Effector memory CD8-positive, alpha-beta T cell (primary cell): ENCODE measurements at places on chromosomes 3 and 15.

DNA sequence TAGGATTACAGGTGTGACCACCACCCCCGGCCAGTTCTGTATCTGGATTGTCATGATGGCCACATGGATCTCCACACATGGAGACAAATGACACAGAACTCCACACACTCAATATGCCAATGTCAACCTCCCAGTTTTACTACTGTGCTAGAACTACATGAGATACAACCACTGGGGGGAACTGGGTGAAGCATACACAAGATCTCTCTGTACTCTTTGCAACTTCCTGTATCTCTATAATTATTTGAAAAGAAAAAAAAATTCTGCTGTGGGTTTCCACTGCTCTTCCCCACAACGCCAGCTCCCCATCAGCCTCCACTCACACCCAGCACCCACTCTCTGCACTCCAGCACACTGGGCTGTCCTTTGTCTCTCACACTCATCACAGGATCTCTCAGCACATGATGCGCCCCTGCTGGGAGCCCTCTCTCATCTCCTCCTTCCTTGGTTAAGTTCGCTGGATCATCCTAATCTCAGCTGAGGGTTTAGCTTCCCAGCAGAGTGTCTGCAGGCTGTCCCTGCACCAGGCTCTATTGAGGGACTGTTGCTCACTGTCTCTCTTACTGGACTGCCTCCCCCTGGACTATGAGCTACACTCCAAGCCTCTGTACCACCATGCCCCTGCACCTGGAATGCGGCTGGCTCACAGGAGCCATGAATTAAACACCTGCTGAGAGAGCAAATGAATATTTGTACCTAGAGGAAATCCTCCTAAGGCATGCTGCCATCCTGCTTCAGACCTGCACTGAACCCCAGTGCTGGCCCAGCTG, 10.7 kb upstream of the RAB43 start:
- no peak for DNase-seq

- DNase-seq = no peak
Measured at GRCh38 chr3:557972-558371, 361.4 kb downstream of the CHL1 start.

- DNase-seq = no peak
Measured at GRCh38 chr15:94670438-94671034, 439.2 kb downstream of the MCTP2 start.

DNA sequence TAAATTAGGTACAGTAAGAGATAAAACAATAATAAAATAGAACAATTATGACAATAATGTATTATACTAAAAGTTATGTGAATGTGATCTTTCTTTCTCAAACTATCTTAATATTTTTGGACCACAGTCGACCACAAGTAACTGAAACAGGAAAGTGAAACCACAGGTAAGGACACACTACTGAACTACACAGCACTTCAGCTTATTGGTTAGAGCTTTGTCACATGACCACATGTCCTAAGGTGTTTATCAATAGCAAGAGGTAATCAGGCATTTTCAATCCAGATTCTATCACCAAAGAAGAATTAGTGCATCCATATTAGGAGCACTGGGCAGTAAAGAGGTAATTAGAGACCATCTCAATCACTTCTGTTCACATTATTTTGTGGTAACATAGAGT, 392.8 kb downstream of the RSL24D1 start:
- no peak for DNase-seq

- DNase-seq = no peak
Measured at GRCh38 chr3:194935061-194935460, 249.4 kb downstream of the FAM43A start.

- no peak for DNase-seq
Measured at GRCh38 chr3:169255511-169255910, 408.0 kb downstream of the MECOM start.

GRCh38 chr3:127026036-127026435, 43.1 kb downstream of the PLXNA1 start:
- DNase-seq = no peak

DNA sequence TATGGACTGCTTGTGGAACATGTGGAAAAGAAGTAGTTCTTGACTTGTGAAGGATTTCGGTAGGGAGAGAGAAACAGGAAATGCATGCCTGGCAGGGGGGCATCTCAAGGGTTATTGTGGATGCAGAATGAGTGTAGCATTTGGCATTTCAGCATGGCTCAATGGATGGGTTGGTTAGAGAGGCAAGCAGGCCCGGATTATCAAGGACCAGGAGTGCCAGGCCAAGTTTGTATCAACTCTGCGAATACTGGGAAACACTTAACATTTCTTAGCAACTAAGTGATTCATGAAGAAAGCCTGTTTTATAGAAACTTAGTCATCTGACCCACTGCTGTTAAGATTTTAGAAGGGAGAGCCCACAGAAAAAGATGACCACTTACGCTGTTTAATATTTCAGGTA, 33.6 kb downstream of the KIF15 start:
- DNase-seq = no peak

- DNase-seq = no peak
Measured at GRCh38 chr3:44160818-44161217, 80.9 kb upstream of the TOPAZ1 start.

DNA sequence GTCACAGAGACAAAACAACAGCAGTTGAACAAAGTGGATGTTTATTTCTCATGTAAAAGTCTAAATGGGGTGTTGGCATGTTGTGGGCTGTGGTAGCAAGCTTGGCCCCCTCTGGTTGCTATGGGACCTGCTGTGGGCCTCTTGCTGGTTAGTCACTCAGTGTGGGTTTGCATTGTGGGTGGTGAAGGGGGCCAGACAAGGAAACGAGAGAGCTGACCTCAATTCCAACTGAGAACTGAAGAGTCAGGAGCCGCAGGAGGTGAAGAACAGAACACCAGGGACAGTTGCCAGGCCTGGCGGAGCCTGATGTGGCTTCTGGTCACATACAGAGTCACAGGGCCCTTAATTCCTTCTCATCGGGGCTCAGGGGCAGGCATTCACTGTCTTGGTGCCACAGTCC, 1.9 kb upstream of the ADPGK start:
- DNase-seq = peak; percentile 71

DNA sequence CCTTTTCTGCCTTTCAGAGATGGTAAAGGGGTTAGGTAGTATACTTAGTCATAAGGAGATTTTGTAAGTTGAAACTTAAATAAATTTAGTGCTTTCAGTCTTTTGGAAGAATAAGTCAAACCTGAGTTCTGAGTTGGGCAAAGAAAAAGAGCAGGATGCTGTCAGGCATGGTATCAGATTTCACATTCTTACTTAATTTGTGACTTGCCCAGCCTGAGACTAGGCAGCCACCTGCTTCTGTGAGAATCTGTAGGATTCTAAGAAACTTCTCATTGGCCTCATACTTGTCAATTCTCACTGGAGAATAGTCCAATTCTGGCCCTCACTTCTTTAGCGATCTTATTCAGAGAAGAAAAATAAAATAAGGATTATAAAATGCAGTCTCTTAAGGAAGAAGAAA, 577.5 kb downstream of the DIPK2A start:
- no peak for DNase-seq

GRCh38 chr3:157618075-157618760, 115.0 kb upstream of the VEPH1 start:
- DNase-seq = no peak

GRCh38 chr3:13710251-13710650, 161.3 kb downstream of the FBLN2 start:
- no peak for DNase-seq

- DNase-seq = no peak
Measured at GRCh38 chr3:12483872-12484197, 445 bp upstream of the TSEN2 start.

GRCh38 chr3:112425858-112426750, 73.2 kb downstream of the BTLA start:
- no peak for DNase-seq

- DNase-seq = no peak
Measured at GRCh38 chr3:64080616-64081234, 57.4 kb upstream of the PSMD6 start.

DNA sequence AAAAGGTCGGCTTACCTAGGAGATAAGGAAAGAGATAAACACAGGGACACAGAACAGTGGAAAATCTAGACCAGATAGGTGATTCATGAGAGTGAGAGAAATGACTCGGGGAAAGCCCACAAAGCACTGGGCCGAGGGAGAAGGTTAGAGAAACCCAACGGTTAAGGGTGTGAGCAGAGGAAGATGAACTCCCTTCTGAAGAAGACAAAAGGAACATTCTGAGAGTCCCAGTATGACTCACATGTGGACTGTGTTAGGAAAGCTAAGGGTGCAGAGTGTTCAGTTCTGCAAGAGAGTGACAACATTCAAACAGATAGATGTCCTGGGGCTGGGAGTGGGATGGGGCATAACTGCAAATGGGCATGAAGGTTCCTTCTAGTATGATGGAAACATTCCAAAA, 83.0 kb downstream of the CNTN3 start:
- DNase-seq = no peak

- DNase-seq = no peak
Measured at GRCh38 chr3:114496874-114497273, 203.0 kb downstream of the TIGIT start.

GRCh38 chr3:59472541-59472940, 422.7 kb upstream of the CFAP20DC start:
- DNase-seq = no peak

DNA sequence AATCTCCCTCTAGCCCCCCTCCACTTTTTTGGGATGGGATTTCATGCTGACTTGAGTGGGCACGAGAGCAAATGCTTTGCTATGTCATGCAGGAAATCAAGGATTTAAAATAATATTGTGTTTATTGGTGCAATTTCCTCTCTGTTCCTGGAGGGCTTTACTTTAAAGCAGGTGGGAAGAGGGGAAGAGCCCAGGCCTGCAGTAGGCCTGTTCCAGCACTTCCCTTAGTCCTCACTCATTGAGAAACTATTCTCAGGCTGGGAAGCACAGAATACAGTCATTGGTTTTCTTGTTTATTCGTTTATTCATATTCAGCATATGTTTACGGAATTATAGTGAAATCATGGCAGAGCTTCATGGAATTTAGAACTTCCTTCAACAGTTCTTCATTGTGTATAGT, 41.7 kb upstream of the SPSB4 start:
- DNase-seq = no peak

DNA sequence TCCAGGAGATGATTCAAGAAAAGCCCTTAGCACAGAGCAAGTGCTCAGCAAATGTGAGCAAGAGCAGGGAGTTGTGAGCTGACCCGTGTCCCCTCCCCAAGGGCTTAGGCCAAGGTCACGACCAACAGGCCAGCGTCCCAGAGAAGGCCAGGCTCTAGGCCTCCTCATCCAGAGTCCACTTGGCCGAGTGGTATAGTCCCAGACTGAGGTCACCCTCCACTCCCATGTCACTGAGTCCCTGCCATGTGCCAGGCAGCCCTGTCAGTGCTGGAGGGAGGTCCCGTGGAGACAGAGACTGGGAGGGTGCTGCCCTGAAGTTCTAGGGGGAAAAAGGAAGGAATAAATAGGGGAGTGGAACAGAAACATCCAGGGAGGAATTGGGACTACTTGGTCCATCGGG, 44.0 kb downstream of the TPRA1 start:
- no peak for DNase-seq

DNA sequence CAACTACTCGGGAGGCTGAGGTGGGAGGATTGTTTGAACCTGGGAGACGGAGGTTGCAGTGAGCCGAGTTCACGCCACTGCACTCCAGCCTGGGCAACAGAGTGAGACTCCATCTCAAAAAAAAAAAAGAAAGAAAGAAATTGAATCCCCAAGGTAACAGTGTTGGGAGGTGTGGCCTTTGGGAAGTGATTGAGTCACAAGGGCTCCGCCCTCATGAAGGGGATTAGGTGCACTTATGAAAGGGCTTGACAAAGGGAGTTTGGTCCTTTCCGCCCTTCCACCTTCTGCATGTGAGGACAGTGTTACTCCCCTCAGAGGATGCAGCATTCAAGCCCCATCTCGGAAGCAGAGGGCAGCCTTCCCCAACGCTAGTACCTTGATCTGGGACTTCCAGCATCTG, 21.3 kb downstream of the POC1A start:
- DNase-seq = no peak

DNA sequence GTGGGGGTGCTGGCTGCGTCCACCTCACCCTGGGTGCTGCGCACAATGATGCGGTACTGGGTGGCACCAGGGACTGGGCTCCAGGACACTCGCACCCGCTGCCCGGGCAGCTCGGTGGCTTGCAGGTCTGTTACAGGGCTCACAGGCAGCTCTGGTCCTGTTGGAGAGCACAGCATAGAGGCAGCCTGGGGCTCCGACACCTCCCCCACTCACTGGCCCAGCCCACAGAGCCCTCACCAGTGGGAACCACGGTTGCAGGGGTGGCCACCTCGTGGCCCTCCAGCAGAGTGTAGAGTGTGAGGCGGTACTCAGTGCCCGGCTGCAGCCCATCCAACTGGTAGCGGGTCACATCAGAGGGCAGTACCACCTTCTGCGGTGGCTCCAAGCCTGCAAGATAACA, 3.7 kb downstream of the COL7A1 start:
- DNase-seq = no peak

GRCh38 chr3:163879172-163879571, 1199.1 kb downstream of the SI start:
- DNase-seq = no peak

DNA sequence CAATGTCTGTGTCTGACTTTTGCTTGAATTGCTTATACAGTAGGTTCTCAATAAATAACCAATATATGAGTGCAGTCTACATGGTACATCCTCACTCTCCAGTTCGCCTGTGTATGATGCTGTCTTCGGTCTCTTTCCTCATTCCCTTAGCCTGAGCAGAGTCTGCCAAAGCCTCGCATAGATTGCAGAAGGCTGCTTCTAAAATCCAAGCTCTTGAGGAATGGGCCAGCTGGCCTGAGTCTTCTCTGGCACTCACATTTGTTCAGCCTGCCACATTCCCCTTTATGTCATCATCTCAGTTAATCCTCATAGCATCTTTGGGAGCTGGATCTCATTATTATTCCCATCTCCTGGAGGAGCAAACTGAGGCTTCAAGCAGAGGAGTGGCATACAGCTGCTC, 27.2 kb upstream of the ADAMTS7 start:
- no peak for DNase-seq

DNA sequence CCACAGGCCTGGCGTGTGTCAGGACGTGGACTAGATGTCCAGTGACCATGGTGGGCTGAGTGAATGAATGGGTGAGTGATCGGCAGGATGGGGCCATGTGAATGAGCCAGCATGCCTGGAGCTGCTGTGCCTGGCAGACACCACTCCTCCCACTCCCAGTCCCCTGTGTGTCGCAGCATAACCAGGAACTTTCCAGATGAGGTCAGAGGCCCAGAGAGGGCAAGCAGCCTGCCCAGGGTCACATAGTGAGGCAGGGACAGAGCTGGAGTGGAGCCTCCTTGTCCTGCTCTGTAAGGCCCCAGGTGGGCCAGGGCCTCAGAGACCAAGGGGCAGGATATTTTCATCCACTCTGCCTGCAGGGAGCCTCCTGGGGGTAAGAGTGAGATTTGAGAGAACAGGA, 6.4 kb downstream of the IQSEC1 start:
- DNase-seq = no peak
